ENCODE measurements at places on chromosomes 12 and 14.

GRCh38 chr12:26126340-26127284, 1.8 kb upstream of the BHLHE41 start:
- DNase-seq, result peak; percentile 74

DNA sequence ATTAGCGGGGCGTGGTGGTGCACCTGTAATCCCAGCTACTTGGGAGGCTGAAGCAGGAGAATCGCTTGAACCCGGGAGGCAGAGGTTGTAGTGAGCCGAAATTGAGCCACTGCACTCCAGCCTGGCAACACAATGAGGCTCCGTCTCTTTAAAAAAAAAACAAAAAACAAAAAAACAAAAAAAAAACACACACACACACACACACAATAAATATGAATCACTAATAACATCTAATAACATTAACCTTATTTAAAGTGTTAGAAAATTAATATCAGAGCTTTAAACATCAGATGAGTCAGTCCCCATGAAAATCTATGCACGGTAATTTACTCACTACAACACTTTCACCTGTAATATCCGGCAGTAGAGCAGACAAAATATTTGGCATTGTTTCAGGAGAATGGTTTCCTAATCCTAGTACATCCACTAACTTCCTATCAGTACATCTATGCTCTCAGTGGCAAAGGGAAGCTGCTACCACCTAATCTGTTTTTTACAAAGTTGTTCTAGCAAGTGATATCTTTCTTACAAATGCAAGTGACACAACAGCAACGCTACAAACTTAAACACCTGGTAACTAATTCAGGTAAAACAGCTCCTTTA, 36.2 kb downstream of the MED13L start:
- DNase-seq, result peak; percentile 64

DNA sequence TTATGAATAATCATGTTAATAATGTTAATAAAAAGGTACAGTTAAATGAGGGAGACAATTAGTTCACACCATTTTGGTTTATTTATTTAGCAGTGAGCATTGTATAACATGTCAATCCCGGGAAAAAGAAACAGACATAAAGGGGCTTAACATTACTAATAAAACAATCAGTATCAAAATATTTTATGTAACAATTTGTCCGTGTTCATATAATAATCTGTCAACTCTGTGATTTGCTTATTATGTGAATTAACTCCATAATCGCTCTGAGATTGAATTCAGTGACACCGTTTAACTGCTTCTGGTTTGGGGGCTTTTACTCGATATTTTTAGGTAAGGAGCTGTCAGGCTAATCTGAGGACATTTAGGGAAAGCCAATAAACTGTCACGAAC, 95.8 kb upstream of the HMGA2 start:
- DNase-seq, result no peak

DNA sequence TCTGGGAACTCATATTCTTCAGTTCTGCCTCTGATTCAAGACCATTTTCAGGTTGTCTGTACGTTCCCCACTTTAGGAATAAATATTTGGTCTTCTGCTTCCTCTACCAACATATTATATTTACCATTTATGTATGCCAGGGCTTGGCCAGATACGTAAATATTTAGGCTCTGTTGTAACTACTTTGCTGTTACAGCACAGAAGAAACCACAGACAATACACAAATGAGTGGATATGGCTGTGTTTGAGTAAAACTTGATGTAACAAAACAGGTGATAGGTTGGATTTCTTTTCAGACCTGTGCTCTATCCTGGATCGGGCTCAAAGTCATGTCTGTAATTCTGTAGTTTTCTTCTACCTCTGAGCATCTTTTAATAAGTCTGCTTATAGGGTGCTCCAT, 37.5 kb downstream of the RAP1B start:
- no peak for DNase-seq

GRCh38 chr14:63457498-63457897, 85.7 kb downstream of the PPP2R5E start:
- DNase-seq, result no peak

DNA sequence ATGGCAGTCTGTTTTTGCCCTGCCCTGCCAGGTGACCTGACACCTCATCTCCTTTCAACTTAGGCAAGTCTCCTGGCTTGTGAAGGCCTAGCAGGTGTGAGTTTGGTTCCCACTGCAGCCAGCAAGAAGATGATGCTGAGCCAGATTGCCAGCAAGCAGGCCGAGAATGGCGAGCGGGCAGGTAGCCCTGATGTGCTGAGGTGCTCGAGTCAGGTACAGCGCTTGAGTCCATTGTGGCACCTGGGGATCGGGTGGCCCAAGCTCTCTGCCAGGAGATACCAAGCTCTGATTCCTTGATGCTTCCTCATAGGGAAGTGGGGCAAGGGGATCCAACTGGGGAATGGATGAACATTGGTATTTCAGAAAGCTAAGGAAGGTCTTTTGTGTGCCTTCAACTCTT, 4.1 kb upstream of the CSAD start:
- no peak for DNase-seq

DNA sequence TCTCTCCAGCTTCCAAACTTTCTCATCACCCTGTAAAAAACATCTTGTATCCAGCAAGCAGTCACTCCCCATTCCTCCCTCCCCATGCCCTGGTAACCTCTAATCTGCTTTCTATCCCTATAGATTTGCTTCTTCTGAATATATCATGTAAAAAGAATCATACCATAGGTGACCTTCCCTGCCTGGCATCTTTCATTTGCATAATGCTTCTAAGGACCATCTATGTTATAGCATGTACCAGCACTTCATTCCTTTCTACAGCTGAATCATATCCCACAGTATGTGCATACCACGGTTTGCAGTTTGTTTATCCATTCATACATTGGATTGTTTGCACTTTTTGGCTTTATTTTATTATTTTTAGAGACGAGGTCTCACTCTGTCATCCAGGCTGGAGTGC, 22.9 kb upstream of the VPS37B start:
- DNase-seq, result no peak

GRCh38 chr12:15525441-15525840, 203.1 kb downstream of the PTPRO start:
- no peak for DNase-seq

DNA sequence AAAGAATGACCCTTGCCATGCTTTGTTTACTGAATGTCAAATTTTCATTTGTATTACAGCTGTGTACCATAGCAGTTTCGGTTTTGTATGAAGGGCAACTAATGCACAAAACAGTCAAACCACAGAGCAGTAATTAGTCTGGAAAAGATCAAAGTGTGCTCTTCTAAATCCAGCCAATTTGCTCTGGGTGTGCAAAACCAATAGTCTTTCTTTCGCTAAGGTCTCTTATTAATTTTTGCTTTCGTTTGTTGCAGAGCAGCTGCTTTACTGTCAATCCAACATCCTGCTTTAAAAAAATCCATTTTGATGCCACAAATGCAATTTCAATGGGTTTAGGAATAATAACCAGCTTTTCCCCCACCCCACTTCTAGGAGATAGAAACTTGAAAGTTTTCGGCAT, 114.2 kb downstream of the BRMS1L start:
- no peak for DNase-seq

DNA sequence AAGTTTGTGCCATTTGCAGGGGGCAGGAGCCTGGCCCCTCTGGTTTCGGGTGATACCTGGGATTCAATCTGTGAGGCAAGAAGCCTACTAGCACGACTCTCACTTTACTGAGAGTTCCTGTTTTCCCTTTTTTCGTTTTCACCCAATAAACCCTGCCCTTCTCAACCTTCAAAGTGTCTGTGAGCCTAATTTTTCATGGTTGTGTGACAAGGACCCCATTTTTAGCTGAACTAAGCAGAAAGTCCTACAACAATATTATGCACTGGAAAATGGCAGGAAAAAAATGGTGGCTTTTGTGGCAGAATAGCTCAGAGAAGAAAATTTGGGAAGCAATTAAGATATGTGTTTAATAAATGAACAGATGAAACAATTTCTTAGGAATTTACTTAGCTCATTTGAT, 432.1 kb downstream of the C12orf50 start:
- DNase-seq, result no peak

DNA sequence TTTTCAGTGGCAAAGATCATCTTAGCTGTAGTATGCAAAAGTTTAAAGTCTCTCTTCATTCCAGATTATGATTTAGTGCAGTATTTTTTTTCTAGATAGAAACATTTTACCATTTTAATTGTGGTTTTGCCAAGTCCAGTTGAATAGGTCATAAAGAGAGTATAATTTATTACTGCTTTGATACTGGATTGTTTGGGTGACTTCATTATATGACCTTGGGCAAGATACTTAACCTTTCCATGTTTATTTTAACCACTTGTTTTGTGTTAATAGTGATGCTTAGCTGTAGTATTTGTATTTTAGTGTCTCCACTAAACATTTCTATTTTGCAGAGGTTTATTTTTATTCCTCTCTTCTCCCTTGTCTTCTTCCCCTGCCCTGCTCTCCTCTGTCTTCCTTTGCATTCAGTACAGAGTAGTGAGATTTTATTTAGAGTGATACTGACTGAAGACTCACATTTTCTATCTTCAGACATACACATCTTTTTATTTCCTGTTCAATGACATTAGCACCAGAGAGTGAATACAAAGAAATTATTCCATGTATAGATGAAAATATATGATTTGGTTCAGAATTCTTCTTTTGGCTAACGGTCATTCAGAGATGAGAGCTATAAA, 215.2 kb downstream of the ERC1 start:
- DNase-seq, result no peak

- no peak for DNase-seq
Observed at GRCh38 chr12:49160399-49160798, 28.5 kb downstream of the TUBA1A start.

DNA sequence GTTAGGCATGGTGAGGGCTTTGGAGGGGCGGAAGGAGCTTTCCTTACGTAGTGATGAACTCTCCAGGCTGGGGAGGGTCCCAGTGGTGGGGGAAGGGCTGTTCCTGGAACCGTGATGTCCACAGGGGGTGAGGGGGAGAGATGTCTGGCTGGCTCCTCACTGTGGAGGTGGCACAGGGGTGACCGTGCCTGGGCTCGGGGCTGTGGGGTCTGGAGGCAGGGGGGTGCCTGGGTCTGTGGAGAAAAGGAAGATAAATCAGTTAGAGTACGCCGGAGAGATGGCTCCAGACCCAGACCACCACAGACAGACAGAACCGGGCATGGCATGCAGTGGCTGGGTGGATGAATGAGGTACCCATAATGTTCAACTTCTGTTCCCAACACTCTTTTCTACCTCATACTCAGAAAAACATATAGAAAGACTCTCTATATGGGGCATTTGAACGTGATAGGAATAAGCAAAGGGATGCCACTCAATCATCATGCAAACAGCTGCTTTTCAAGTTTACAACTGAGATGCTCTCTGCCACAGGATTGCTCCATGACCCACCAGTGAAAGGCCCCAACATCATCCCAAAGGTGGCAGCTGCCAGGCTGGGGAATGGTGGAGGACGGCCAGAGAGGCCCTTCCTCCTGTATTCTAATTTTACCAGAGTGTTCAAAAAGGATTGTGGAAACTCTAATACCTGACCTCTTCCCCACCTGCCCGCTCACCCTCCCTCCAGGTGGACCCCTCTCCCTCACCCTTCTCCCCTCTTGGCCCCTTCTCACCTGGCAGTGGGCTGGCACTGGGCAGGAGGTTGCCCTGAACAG, 5.6 kb downstream of the MYL6 start:
- DNase-seq, result no peak

GRCh38 chr12:24721191-24721590, 227.7 kb downstream of the BCAT1 start:
- DNase-seq, result no peak

- DNase-seq, result no peak
Observed at GRCh38 chr14:74841230-74842207, 34.4 kb downstream of the PROX2 start.

DNA sequence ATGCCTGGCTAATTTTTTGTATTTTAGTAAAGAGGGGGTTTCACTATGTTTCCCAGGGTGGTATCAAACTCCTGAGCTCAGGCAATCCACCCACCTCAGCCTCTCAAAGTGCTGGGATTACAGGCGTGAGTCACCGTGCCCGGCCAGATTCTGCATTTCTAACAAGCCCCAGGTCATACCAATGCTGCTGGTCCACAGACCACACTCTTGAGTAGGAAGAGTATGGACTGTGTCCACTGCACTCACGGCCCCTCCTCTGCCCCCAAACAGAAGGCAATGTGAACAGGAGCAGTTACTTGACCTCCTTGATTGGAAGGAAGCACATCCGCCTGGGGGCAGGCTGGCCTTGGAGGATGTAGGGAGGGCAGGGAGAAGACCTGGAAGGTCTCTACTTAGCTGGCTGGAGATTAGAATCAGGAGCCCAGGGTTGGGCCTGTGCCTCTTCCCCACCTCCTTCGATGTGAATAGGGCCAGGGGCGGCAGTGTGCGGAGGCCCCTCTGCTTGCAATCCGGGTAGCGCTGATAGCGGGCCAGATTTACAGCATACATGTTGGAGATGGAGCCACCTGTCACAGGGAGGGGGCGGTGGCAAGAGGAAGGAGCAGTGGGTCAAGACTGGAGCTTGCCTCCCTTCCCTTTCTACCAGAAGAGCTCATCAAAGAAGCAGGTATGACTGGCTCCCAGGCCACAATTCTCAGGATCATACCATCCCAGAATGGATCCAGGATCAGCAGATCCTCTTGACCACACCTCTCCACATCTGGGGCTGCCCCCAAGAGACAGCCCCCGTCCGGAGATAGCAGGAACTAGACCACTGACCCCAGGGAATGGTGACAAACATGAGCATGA, 9.4 kb upstream of the ZNF740 start:
- DNase-seq, result no peak

DNA sequence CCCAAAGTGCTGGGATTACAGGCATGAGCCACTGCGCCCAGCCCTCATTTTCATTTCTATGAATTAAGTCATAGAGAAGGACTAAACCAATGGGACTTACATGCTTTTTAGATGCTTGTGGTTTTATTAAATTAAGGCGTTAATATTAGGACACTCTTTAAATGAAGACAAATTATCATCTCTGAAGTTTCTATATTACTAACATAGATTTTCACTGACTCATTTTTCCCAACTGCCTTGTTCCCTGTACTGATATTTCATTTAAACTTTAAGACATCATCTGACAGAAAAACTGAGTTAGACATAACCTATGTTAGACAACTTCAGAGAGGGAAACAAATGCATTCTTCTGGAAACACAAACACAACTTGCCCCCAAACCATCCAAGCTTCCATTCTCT, 99.8 kb downstream of the BTG1 start:
- no peak for DNase-seq

DNA sequence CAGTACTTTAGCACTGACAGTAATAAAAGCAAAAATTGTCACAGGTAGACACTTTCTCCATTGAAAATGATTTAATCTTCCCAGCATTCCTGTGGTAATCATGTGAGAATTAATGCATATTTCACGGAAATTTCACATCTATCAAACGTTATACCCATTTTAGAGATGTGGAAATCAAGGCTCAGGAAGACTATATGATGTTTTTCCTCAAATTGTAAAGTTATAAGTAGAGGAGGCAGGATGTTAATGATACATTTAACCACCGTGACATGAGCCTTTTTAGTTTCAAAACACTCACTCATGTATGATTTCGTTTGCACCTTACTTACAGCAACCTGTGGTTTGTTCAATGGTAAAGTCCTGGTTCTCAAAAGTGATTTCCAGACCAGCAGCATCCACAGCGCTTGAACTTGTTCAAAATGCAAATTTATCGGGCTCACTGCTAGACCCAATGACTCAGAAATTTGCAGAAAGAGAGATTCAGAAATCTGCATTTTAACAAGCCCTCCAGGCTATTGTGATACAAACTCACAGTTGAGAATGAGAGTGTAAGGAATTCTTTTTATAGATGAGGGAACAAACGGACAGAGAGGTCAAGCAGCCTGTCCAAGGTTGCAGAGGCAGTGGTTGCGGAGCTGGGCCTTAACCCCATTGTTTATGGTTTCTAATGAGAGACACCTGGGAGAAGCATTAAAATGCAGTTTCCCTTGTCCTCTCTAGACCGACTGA, 654.8 kb upstream of the TBX3 start:
- no peak for DNase-seq
